Dorsolateral prefrontal cortex (tissue), 122 donors: ENCODE measurements at places on chromosomes 6 and 20.
A peak's percentile ranks its signal among the peaks of the same experiment; 100 is the strongest.

DNA sequence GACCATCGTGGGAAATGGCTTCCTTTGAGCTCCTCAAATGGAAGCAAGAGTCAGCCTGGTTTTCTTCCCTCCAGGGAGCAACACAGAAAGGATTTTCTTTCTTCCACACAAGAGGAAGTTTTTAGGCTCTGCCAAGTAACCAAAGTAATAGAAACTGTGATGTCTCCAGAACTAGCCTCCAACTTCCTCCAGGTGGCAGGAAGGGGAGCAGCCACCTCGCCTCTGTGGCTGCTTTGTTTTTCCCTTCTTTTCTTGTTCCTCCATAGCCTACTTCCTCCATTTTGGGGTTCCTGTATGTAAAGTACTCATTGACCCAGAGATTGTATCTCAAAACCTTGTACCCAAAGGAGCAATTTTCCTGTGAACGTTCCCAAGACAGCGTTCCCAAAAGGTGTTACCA, 32.7 kb upstream of the CCR6 start:
- no peak for DNase-seq

GRCh38 chr20:49515586-49515985, 33.1 kb upstream of the KCNB1 start:
- no peak for DNase-seq

- DNase-seq: no peak
Observed at GRCh38 chr20:20211988-20212518, 155.9 kb upstream of the INSM1 start.

GRCh38 chr20:38258545-38259215, 1.9 kb downstream of the KIAA1755 start:
- no peak for DNase-seq

DNA sequence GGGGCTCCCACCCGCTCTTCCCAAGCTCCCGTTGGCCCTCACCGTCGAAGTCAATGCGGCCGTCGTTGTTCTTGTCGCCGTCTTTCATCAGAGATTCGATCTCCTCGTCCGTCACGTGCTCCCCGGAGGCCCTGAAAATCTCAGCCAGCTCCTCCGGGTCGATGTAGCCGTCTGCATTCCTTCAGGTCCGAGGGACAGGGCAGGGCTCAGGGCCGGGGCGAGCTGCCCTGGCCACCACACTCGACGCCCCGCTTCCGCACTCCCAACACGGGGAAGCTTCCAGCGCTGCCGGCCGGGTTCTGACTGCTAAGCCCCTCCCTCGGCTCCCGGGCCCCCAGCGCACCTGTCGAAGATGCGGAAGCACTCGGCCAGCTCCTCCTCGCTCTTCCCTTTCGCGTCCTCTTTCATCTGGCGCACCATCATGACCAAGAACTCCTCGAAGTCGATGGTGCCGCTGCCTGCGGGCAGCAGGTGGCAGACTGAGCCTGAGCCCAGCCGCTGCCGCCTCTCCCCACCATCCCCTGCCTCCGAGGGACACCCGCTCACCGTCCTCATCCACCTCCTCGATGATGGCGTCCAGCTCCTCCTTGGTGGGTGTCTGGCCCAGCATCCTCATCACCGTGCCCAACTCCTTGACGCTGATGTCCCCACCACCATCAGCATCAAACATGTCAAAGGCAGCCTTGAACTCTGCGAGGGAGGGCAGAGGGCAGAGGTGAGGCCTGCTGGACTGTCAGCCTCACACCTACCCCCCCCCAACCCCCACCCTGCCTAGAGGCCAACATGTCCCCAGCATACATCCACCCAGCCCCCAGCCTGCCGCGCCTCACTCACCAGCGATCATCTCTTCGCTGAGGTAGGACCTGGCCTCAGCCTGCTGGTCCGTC, 2.9 kb downstream of the TNNC2 start:
- DNase-seq: peak; percentile 28

DNA sequence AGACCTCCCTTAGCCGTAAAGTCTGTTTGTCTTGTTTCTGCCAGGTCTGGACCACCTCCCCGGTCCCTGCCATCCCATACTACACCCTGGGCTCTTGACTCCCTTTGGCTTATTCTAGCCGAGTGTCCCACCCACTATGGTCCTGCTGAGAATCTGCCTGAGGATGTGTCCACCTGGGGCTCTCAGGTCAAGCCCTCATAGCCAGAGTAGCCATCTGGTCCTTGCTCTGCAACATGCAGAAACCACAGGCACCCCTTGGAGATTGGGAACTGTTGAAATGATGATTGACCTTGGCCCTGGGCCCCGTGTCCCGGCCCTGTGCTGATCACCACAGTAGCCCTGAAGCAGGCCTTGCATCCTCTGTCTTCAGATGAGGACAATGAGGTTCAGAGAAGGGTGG, 44.0 kb downstream of the VSTM2L start:
- DNase-seq: no peak

- DNase-seq: no peak
Observed at GRCh38 chr6:89007209-89008000, 44.0 kb upstream of the RNGTT start.

- no peak for DNase-seq
Observed at GRCh38 chr20:22379472-22379871, 204.9 kb downstream of the FOXA2 start.

DNA sequence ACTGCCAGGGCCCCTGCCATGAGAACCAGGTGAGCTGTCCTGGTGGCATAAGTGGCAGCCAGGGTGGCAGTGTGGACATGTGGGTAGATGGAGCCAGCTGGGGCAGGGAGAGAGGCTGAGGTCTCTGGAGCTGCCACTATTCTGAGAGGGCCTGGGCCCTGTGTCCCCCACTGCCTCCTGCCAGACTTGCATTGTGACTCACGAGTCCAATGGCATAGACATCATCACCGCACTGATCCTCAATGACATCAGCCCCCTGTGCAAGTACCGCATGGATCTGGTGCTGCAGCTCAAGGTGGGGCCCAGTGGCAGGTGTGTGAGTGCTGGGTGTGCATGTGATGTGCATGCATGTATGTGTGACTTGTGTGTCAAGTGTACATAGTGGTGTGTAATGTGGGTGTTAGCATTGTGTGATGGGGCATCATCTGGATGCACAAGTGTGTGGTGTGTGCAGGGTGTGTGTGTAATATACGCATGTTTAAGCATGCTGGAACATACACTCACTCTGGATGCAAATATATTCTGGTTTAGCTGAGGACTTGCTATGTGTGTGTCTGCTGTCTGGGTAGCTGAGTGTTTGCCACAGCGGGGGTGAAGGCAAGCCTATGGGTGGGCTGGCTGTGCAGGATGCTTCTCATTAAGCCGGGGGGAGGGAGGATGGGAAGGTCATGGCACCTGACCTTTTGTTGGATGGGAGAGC, 25.1 kb downstream of the UQCC2 start:
- no peak for DNase-seq
